ENCODE measurements at places on chromosomes 4 and X.

DNA sequence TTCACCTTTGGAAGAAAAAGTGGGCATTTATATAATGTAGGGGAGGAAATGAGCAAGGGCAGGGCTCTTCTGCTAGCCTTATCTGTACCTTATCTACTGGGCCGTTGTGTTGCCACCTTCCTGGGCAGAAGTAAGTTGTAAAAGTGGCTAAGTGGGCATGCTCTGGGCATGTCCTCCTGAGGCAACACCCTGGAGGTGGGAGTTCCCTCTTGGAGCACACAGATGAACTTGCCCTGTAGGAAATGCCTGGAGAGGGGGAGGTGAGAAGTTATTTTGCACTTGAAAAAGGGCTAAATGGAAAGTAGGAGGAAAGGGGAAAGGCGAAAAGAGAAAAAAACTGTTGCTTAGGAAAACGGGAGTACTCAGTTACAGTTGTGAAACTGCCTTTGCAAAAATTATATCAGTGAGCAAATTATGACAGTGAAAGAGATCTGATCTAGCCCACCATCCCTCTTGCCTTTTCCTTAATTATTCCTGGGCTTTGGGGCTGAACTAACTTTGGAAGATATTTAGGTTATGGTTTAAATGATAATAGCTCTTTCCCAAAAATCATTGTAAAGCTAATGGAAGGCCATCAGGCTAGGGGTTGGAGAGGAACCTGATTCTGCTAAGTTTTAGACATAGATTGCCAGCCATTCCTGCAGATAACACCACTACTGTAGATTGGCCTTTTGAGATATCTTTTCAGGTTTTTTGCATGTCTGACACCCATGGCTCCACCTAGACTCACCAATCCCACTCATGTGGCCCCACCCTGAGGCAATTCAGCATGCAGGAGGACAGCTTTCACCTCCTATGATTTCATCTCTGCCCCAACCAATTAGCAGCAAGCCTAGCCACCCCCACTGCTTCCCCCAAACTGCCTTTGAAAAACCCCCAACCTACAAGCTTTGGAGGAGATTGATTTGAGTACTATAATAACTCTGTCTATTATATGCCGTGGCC, 20.5 kb upstream of the ZNF81 start:
- DNase-seq, result no peak

DNA sequence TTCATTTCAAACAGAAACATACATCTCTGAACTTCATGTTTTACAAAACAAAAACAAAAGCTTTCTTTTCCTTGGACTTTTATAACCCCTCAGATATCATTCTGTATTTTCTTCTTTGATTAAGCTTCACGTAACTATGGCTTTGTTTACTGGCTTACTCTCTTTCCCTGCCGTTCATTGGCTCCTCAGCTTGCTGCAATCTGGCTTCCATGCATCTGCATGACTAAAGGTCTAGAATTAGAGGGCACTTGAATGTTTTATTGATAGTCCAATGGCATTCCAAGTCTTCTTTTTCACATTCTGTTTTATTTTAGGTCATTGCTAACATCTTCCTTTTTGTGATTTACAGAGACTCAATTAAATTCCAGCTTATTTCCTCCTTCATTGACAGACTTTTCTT, 487.6 kb downstream of the GRXCR1 start:
- DNase-seq, result no peak

DNA sequence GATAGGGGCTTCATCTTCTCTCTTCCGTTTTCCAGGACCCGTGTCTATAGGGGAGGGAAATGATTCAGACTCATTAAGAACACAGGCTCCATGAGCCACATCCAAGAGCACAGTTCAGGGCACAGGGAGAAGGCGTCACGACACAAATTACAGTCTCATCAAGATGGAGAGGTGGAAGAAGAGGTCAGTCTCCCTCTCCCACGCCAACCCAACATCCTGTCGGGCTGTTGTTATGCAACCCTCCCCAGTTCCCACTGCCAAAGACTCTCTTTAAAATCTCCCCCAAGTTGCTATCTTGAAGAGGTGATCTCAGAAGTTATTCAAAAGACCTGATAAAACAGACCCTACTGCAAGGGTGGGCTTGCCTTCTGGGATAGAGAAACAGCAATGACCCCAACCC, 12.6 kb downstream of the ZMYM3 start:
- DNase-seq, result no peak

DNA sequence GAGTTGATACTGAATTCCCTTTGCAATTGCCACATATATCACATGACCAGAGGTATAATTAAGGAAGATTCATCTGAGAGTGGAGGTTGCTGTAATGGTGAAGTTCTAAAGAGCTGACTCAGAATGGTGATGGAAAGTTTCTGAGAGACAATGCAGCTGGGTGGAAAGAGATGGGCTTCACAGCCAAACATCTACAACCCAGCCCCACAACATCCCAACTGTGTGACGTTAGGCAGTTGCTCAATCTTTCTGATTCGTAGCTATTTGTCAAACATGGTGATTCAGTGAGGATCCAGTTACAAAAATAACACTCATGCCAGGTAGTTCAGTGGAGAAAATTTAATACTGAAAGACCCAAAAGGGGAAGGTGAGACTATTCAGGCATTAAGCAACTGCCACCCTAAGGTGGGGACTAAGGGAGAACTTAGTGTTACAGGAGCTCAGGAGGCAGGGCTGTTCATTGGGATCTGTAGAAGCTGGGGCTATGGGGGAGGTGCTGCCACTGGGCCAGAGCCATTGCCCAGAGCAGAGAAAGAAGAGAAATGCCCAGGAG, 6.9 kb upstream of the AFF1 start:
- DNase-seq, result peak; percentile 62

DNA sequence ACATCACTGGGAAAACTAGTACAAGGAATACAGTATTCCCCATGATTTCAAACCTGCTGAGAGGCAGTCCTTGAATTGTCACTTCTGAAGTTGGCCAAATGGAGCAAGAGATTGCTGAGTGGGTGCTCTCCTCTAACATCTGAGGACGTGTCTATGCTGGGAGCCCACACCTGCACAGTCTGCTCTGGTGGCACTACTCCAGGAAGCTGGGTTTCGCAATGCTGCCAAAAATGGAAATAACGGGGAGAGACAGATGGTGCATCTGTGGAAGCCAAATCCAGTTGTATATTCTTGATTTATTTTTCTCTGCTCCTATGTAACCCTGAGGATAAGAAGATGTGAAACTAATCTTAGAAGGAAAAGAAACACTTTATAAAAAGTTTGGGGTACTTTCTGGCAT, 240.1 kb upstream of the CTSO start:
- no peak for DNase-seq

- no peak for DNase-seq
Measured at GRCh38 chrX:2820136-2820771, 8.5 kb upstream of the GYG2 start.

DNA sequence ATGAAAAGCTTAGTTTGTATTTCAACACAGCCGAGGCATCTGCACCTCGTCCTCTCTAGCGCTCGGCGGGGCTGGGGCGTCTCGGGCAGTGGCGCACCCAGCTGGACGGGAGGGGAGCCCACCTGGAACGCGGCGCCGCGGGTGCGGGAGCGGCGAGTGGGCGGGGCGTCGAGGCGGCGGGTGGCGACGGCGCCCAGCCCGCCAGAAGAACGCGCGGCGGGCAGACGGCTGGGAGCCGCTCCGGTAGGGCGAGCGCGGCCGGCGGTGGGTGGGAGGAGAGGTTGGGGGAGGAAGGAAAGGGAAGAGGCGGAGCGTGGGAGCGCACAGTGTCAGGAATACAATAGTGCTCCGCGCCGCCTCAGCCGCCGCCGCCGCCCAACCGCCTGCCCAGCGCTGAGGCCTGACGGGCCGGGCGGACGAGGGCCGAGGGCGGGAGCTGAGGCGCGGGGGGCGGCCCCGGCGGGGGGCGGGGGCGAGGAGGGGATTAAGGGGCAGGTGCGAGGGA, at the start of gene JADE3:
Gene JADE3 (plus strand): TSS at position 324 of the 505 bp plus-strand sequence. CDS start 72,474 bp downstream, outside the sequence.
- DNase-seq, result peak; percentile 72

GRCh38 chr4:23750125-23750524, 139.7 kb downstream of the PPARGC1A start:
- DNase-seq, result no peak

DNA sequence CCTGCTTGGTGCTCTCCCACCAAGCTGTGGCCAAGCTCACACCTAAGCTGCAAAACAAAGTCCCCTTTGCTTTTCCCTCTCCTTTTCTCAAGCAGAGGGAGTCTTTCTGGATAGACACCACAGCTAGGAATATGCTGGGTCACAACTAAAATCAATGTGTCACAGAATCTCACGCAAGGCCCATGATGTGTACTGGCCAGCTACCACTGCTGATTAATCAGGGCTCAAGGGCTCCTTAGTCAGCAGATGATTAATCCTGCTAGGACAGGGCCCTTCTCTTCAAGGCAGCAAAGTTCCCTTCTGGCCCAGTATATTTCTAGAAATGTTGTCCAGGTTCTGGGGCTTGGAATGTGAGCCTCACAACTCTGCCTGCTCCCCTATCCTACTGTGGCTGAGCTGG, 32.0 kb upstream of the TENT5D start:
- peak; percentile 37 for DNase-seq

GRCh38 chr4:64200001-64200555, 209.2 kb downstream of the TECRL start:
- no peak for DNase-seq

DNA sequence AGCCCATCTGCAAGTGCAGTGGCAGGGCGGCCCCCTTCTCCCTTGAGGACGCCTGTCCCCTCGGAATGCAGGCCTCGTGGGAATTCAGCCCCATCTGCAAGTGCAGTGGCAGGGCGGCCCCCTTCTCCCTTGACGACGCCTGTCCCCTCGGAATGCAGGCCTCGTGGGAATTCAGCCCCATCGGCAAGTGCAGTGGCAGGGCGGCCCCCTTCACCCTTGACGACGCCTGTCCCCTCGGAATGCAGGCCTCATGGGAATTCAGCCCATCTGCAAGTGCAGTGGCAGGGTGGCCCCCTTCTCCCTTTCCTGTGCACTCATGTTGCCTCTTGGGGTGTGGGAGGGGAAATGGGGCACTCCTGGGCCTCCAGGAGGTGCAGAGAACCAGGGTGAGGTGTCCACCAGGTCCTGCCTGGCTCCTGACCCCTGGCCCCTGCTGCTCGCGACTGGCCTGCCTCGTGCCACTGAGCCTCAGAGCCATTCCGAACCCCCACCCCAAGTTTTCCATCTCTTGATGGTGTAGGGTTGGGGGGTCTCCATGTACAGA, 6.8 kb upstream of the SLC26A1 start:
- DNase-seq, result no peak

GRCh38 chr4:116724249-116724648, 361.1 kb downstream of the TRAM1L1 start:
- DNase-seq, result no peak

GRCh38 chr4:105594099-105595010, 41.9 kb downstream of the ARHGEF38 start:
- DNase-seq, result no peak

- DNase-seq, result no peak
Measured at GRCh38 chr4:78772526-78773091, 3.5 kb upstream of the BMP2K start.

DNA sequence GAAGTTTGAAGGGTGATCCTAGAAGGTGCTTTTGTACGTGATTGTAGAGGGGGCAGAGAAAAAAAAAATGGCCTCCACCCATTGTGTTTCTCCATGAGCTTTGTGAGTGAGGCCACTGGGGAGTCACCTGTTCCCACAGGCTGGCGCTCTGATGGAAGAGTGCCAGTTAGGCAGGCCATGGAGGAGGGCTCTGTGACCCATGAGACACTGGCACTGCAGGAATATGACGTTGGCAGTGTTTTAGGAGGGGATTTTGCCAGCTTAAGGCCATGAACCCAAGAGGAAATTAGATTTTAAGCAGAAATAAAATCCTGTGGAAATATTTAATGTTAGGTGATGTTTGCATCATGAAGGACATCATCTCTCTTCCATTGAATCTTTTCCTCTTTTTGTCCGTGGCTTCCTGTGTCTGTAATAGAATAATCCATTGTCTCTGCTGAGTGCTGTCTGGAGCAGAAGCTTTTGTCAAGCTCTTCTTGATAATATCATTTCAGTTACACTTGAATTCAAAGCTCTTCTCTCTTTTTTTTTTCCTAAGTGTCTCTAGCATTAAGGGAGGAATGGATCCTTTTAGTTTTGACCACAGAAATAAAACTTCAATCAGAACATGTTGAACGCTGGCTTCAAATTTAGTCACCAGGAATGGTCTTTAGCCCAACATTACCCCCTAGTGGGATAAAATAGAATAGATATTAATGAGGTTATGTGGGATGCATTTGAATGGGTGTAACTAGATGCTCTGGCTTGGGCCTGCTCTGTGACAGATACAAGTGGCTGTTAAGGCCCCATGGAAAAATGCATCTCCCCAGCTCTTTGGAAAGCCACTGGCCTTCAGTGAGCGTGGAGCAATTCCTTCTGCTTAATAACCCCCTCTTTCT, 41.0 kb upstream of the UCP1 start:
- DNase-seq, result no peak

GRCh38 chrX:16466640-16467432, 183.1 kb upstream of the S100G start:
- DNase-seq, result no peak

- no peak for DNase-seq
Measured at GRCh38 chr4:4819213-4819606, 40.3 kb upstream of the MSX1 start.

- DNase-seq, result no peak
Measured at GRCh38 chr4:170014359-170015011, 11.7 kb downstream of the MFAP3L start.
